Posterior vena cava (tissue), 2 donors: ENCODE measurements at places on chromosomes 12 and 14. TPM values are rescaled to one million over a fixed set of nuclear protein-coding genes. Genes with fewer than 3 reads are reported as not detected.

GRCh38 chr14:81418057-81418790, 18.1 kb upstream of the STON2 start:
- no peak for DNase-seq

The CLEC4A gene
- 2.8 TPM for total RNA-seq

The DBX2 gene
- 0.19 TPM for total RNA-seq

GRCh38 chr12:2557597-2557996, 237.2 kb upstream of the FKBP4 start:
- DNase-seq, result no peak

- no peak for DNase-seq
Measured at GRCh38 chr12:32870716-32871115, 25.9 kb downstream of the PKP2 start.

DNA sequence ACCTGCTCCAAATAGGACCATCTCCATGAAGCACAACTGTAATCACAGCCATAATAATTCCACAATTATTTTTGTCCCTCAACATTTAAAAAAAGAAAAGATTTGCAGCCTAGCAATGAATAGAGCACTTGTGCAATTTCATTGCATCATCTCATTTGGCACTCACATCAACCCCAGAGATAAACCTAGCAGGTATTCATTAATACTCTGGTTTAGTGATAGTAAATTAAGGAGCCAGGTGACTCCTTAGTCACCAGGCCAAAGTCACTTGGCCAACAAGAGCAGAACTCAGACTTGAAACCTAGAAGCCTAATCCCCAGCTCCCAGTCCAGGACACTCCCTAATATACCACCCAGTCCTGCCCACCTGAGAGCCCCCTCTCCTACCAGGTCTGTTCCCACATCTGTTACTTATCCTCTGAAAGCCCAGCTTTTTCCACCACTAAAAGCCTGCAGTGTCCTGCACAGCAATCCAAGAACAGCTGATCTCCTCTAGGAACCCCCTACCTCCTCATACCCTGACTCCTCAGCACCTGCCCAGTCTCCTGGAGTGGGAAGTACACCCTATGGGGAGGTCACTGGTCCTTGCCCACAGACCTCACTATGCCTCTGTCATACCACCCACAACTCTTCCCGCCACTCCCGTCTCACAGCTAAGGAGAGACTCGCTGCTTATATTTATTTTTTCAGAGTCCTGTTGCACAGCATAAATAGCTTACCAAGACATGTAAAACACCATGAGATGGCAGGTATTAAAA, 22.1 kb downstream of the OR10P1 start:
- DNase-seq, result no peak
